ENCODE measurements at places on chromosomes 7 and 10.

DNA sequence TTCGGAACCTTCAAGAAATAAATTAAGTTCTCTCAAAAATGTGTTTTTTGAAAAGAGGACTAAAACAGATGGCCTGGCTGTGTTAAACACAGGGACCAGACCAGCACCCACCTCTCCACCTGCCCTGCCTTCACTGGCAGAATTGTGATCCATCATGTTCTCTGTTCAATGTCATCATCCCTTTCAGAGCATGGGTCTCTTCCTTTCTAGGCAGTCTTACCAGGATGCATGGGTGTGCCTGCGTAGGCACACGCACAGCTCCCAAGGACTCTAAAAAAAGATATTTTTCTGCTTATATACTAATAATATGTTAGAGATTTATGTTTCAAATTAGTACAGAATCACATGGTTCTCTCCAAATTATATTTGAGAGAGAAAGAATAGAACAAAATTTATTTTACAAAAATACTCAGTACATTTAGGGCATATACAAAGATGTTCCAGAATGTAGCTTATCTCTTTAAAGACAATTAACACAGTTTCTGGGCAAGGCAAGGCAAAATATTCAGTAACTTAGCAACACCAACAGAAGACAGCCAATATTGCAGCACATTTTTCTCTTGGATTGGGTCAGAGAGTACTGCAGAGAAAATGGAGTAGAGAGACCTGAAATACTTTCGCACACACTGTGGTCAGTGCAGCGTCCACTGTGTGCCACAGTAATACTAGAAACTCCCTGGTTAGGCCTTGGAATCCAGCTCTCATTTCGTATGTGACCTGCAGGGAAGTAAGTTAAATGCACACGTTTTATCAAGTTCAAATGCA is 52.8 kb downstream of the EGFR start:
- DNase-seq: no peak

- peak; percentile 37 for DNase-seq
These were observed 115.5 kb upstream of the CREB5 start for GRCh38 chr7:28296571-28297483.

GRCh38 chr10:119189811-119190282 is 11.2 kb upstream of the PRDX3 start:
- DNase-seq: peak; percentile 44

GRCh38 chr7:30843741-30844482 is 67.7 kb upstream of the AQP1 start:
- DNase-seq: no peak

DNA sequence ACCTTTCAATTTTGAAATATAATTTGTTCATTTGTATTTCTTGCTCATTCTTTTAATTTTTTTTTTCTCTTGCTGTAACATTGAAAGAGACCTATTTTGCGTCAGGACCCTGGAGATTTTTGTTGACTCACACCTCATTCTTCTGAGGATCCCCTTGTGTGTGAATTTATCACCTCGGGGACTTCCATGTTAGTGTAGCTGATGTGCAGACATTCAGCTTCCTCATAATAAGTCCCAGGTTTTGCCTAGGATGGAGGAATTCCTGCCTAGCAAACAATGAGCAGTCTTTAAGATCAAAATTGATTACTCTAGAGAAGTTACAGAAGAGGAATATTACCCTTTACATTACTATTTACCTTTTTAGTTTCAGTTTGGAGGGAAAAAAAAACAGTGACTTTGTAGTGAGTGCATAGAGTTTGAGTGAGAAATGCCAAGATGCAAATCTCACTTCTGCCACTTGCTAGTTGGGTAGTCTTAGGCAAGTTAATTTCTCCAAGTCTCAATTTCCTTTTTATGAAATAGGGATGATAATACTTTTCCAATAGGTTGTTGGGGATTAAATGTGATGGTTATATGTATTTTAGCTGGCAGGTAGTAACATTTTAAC is 14.3 kb downstream of the TES start:
- DNase-seq: peak; percentile 39

GRCh38 chr10:16519908-16520861 is 1.5 kb downstream of the C1QL3 start:
- DNase-seq: no peak

DNA sequence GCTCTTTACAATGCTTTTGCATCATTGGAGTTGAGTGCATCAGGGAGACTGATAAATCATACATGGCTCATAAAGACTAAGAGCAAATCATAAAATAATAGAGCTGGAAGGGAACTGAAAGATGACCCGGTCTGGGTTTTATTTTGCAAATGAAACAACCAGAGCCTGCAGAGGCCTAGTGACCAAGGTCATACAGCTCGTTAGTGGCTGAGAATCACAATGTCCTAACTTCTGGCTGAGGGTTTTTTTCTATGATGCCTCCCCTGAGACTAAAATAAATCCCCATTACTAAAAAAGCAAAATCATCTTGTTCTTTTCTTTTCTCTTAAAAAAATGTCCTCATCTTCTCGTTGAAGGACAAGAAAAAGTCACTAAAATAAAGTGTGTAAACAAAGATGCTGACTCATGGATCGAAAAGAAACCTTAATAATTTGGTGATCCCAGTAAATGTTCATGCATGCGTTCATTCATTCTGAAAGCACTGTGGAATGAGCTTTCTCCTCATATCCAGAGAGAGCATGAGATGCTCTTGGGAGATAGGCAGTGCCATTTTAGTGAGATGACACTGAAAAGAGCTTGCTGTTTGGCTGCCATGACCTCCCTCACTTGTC is 107.8 kb upstream of the PHYHIPL start:
- DNase-seq: no peak

GRCh38 chr10:5557040-5557721 is 32.4 kb downstream of the CALML3 start:
- DNase-seq: no peak

GRCh38 chr7:141500608-141501007 is 50.6 kb upstream of the AGK start:
- DNase-seq: no peak

GRCh38 chr10:43263551-43264343 is 3.1 kb downstream of the RASGEF1A start:
- DNase-seq: no peak

DNA sequence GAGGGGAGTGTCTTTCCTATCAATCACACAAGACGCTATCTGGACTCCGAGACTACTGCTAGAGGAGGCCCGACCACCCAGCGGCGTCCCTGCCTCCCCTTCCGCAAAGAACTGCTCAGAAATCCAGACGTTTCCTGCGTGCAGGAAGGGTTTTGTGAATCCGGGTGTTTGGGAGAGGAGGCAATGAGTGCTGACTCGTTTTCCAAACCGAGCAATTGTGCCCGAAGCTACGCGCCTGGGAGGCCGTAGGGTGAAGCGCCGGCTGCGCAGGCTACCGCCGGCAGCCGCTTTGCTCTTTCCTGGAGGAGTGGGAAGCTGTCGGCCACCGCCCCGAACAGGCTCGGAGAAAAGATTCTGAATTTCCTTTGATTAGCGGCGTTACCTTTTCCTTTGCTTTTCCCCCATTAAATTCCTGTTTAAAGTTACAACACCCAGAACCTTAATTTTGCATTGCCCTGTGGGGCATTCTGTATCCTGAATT is 5.3 kb downstream of the VAX1 start:
- no peak for DNase-seq

- peak; percentile 73 for DNase-seq
These were observed 483.1 kb downstream of the GALNT17 start for GRCh38 chr7:71615017-71615416.

DNA sequence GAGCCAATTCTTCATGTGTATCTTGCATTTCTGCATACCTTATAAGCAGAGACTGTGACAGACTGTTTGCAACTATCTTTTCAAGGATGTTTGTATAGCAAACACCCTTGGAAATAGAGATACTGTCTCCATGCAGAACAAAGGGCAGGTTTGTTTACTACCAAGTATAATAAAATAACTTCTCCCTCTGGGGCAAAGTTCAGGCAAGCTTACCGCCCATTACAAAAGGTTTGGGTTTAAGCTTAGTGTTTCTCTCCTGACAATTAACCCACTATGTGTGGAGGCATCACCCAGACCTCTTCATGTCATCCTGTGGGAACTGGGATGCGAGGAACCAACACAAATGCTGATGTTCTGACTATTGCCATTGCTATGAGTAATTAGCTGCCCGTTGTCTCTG is 479.1 kb upstream of the ZMIZ1 start:
- DNase-seq: no peak

GRCh38 chr7:518630-519483 is 789 bp downstream of the PDGFA start:
- DNase-seq: peak; percentile 73

DNA sequence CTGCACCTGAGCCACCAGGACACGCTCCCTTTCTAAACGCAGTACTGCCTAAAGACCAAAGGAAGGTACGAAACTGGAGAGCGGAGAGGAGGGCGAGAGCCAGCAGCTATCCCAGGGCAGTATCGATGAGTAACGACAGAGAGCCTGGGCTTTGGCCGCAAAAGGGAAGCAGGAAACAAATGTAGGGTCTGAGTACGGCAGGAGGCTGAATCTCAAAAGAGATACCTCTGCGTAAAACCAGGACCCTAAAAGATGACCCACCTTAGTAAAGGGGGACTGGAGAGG is 20.4 kb downstream of the PARP12 start:
- DNase-seq: no peak

- DNase-seq: no peak
These were observed 32.0 kb upstream of the EN2 start for GRCh38 chr7:155425887-155426286.

DNA sequence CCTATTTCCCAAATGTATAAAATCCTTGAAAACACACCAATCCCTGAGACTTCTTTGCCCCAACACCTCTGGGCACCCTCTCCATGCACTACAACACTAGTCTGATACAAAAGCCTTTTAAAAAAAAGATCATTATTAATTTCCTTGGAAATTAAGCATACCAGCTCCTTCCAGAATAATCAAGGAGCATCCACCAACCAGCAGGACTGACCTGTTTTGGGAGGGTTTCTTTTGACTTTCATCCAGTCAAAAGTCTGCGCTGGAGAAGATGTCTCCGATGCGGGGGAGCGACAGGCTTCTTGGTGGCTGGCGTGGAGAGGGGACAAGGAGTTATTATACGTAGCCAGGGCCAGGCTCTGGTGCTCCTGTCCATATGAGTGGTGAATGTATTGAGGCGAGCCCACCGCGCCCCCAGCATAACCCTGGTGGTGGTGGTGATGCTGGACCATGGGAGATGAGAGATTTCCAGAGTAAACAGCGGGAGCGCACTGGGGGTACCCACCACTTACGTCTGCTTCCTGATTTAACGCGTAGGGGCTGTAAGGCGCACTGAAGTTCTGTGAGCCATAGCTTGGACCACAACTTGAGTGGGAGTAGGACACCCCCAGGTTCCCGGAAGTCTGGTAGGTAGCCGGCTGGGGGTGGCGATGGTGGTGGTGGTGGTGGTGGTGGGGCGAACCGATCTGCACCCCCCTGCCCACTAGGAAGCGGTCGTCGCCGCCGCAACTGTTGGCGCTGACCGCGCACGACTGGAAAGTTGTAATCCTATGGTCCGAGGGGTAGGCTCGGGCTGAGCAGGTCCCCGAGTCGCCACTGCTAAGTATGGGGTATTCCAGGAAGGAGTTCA is 527 bp downstream of the HOXA1 start:
- DNase-seq: no peak

DNA sequence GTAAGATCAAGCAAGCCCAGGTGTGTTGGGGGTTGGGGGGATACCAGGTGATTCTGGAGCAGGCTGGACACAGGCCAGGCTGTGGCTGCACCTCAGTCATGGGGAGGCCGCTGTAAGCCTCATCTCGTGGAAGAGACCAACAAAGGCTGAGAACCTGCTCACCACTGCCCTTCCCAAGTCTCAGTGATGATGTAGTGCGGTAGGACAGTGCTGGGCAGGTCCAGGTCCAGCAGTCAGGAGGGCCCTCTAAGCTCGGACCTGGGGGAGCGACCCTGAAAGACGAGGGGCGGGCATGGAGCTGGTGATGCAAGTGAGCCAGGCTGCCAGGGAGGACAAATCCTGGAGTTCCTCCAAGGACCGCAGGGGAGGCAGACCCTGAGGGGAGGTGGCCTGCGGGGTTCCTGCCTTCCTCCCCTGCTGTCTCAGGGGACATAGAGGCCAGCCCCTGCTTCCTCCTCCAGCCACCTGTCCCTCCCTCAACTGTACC is 3.3 kb upstream of the PWWP2B start:
- DNase-seq: no peak

DNA sequence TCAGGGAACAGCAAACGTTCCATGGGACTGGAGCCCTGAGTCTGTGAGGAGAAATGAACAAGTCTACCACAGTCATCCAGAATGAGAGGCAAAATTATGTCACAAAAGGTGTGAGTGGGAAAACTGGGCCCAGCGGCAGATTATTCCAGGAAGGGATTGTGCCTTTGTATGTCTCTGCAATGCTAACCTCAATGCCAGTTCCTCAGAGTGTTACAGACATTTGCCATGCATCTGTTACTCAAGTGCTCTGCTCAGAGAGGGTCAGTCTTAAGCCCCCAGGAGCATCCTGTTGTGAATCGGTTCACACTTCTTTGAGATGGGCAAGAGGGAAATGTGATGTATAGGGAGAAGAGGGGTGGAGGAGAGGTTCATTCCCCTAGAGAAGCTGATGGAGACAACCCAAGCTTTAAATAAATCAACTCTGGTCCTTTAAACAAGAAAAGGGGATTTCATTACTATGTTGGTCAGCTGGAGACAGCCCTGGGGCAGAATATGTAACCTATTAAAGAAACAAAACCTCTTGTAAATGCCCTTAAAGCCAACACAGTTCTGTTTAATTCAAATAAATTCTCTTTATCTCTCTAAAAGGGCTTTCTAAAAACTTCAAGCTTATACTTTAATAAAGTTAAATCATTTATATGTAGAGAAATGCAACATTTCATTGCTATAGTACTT is 85.9 kb upstream of the GRB10 start:
- DNase-seq: no peak

DNA sequence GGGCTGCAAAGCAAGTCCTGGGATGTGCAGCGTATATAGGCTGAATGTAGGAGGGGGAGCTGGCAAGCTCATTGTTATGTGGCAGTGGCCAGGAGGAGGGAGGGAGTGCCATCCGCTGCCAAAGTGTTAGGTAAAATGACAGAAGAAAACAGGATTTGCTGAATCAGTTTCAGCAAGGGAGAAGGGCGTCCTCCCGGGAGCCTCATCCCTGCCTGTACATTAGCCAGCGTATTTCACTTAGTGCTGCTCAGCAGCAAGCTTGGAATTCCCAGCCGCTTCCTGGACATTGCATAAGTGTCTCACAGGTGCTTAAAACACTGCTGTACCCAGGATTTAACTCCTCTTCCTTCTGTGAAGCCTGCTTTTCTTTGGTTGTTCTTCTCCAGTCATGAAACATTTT is 2.5 kb downstream of the NIPSNAP2 start:
- no peak for DNase-seq

GRCh38 chr10:38094158-38094926 is at the start of gene ZNF37A:
ZNF37A (plus strand) TSS chr10:38094337; CDS start chr10:38096618, 2,281 bp downstream.
- peak; percentile 97 for DNase-seq

DNA sequence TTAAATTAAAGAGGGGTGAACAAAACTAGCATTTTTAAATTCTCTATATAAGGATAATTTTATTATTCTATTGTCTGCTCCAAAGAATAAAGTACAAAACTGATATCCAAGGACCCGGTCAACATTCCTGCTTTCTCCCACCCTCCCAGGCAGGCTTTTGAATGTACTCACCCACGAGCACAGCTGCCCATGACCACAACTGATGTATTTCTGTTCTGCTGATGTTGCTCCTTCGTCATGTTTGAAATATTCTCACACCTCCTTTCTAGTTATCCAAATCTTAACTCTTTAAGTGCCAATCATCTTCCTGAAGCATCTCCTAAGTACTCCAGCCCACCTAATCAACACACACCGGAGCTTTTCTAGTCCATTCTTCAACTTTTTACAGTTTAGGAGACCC is 46.7 kb downstream of the CALD1 start:
- DNase-seq: peak; percentile 84

GRCh38 chr10:42476101-42476500 is 162.3 kb downstream of the ZNF33B start:
- DNase-seq: no peak

GRCh38 chr10:132464256-132465192 is 67.5 kb downstream of the PWWP2B start:
- no peak for DNase-seq

Data from fibroblast of skin of scalp (primary cell).